Stimulated activated CD8-positive, alpha-beta memory T cell treated with anti-CD3 and anti-CD28 coated beads, Interleukin-4, amount 100 ng/mL, for 1 hour (primary cell): ENCODE measurements at places on chromosomes 4 and X.

DNA sequence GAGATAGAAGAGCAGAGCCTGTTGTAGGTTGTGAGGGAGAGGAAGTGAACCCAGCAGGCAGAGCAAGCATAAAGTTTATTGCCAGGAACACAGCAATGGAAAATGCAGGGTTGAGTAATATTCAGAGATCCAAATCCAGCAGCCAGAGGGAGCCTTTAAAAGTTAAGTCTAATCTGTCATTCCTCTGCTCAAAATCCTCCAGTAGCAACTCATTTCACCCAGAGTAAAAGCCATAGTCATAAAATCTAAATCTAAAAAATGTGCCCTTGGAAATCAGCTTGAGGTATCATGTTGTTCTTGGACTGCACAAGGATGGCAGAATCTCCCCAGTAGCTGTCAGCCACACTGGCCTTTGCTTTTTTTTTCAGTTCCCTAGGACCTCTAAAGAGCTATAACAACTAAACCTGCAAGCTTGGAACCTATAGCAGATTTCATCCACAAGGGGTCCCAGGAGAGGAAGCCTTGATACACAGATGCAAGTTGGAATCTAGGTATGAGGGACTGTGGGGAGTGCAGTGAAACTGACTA is 62.9 kb upstream of the FRAS1 start:
- DNase-seq = no peak

- no peak for DNase-seq
Measured at GRCh38 chrX:38796946-38797345, 4.3 kb upstream of the MID1IP1 start.

GRCh38 chrX:131845201-131845600 is 177.9 kb upstream of the STK26 start:
- DNase-seq = no peak

DNA sequence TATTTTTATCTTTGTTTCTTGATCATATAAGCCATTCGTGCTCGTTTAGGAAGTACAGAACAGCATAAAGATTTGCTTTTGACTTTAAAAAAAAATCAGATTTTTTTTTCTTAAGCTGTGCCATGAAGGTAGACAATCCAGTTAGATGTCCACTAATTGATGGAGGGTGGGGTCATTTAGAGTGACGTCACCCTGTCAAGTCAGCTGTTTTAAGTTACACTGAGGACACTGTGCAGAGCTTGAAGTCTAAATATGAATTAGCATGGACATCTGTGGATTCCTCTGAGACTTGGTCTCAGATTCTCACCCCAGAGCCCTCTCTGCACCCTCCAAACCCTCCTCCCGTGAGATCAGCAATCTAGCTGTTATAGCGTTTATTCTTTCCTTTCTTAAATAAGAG is 63.9 kb downstream of the ENPP6 start:
- no peak for DNase-seq

- DNase-seq = no peak
Measured at GRCh38 chrX:153731117-153731844, 6.6 kb downstream of the ABCD1 start.

GRCh38 chr4:24547979-24548378 is 36.4 kb downstream of the DHX15 start:
- DNase-seq = no peak

DNA sequence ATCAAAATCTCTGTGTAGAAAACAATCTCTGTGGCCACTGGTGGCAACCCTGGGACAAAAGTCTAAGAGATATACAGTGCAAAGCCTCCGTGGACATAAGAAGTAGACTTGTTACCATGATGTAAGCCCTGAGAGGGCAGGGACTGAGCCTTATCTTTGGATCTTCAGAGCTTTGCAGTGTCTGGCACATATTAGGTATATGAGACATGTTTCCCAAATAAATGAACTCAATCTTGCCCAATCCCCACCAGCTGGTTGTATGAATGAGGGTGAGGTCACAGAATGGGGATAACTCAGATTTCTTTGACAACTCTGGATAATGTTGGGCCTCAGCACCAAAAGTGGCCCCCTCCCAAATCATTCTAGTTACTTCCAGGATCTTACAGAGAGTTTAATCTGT is 511.4 kb upstream of the DIPK2B start:
- no peak for DNase-seq

DNA sequence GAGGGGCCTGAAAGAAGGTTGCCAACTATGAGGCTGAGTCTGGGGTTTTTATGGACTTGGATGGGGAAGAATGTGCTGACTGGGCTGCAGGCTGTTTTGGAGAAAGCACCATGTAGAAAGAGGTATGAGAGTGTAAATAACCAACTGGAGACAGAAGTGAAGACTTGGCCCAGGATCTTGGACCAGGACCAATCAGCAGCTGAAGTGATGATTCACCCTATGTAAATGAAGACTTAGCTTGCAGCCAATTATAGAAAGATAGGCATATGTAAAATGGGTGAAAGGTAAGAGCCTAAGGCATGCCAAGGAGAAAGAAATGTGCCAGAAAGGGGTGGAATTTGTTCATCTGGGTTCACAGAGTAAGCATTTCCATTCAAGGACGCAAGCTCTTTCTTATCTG is 856.7 kb upstream of the PRKX start:
- no peak for DNase-seq

GRCh38 chr4:3312362-3312761 is 19.5 kb downstream of the RGS12 start:
- DNase-seq = no peak

DNA sequence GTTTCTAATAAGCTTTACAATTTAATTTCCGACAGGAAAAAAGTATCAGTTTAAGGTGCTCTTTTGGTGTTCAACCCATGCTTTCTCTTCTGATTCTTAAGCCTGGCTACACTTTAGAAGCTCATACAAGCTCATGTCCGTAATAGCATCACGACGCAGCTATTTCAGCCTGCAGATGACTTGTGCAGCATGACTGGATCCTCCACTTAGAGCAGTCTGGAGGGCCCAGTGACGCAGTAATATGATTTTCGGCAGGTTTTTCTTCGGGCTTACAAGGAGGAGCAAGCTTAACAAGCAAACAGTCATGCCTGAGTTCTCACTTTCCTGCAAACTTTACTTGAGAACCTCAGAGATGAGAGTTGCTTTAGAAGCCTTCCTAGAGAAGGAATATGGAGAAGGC is 85.3 kb upstream of the MAML3 start:
- DNase-seq = no peak

DNA sequence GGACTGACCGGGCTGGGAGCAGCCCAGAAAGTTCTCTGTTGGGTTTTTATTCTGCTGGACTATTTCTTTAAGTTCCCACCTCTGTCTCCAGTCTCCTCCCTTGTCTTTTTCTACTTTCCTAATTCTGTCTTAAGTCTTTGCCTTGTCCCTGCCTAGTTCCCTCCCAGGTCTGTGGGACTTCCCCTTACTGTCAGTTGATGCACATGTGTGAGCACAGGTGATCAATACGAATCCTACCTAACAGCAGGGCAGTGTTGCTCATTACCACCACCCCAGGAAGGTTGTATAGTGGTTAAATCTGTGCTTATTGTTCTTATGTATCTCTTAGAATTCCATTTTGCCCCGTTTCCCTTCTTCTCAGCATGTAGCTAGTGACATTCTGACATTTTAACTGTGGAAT is 62.1 kb downstream of the GALNTL6 start:
- no peak for DNase-seq

- no peak for DNase-seq
Measured at GRCh38 chr4:174865418-174865985, 36.5 kb upstream of the GLRA3 start.

DNA sequence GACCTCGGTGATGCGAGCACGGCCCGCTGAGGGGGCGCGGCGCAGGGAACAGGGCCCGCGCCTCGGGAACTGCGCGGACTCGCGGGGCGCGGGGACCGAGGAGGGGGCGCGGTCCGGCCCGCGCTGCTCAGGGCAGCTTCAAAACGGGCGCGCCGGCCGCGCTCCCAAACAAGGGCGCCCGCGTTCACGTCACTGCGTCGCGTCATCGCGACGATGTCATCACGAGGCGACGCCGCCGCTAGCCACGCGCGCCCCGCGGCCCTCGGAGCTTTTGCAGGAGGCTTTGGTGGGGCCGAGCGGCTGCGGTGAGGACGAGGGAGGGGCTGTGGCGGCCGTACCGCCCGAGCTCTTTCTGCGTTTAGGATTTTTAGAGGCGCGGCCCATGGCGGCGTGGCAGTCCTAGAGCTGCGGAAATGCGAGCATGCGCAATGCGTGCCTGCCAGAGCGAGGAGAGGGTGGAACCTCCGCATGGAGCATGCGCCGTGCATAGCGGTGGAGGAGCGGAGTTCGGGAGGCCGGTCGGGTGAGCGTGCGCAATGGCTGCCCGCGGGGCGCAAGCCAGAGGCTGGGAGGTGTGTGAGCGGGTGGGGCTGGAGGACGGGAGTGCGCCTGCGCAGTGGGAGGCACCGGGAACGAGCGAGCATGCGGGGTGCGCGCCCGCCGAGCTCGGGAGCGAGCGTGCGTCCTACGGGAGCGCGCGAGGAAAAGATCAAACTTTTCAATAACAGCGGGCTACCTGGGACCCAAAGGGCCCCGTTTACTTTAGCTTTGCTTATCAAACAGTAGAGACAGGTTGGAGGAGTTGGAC is at the start of gene PPP2R3B:
Gene PPP2R3B (minus strand): TSS at position 140 of the 808 bp plus-strand sequence. CDS start 216 bp downstream, outside the sequence.
- DNase-seq = peak; percentile 98

DNA sequence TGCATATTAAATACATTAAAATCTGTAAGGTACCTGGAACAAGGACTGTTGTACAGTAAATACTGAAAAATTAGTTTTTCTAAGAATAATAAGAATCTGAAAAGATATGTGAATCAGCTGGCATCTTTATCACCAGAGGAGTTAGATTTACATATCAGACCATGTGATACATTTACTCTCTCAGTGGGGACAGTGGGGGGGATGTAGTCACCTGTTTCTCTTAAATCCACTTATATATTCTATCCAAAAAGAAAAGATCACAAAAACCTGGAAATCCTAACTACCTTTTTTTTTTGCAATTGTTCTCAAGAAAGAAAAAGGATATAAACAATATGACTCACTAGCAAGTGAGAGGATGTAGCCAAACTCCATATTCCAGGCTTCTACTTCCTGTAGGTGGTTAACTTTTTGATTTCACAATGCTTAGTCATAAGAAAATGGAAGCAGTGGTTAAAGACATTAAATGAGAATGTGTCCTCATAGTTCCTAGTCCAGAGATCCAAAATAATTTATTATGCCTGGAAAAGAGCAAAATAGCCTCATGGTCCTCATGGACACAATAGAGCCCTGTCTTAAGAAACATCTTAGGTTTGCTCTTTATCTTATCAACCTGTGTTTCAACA is 22.5 kb upstream of the MYOZ2 start:
- no peak for DNase-seq

DNA sequence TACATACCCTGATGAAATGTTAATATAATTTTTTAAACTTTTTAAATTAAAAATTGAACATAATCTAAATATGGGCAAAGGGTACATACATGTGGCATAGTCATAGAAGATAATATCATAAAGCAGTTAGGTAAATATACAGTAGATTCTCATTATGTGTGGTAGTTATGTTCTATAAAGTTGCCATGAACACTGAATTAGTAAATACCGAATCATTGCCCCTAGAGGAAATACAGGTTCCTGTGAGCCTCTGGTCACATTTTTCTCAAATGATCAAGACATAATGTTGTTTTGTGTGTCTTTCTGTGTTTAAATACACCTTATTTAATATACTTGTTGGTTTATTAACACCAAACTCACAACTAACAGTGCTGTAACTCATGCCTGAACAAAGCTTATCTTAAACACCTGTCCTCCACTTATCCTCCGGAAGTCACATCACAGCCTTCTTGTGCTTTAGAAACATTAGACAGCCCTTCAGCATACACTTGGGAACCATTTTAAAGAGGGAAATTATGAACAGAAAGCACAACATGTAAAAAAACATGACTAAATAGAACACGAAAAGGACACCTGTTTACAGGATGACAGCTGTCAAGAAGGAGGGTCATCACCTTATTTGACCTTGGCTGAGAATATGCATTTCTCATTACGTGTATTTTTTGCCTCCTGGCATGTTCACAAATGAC is 169.4 kb upstream of the NAP1L5 start:
- no peak for DNase-seq

DNA sequence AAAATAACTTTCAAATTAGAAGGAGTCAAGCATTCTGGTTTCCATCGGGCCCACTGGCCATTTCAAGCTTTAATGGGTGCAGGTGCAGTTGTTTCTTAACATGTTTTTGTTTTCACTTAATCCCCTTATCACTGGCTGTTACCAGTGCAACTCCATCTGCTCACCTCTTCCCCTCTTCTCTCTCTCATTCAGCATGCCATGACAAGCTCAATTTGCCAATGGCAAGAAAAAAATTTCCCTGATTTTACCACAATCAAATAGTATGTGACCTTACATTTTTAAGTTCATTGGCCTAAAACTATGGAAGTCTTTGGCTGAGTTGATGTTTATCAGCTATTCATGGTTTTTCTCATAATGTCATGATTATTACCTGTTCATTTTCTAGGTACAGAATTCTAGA is 299.1 kb upstream of the BMP3 start:
- no peak for DNase-seq

DNA sequence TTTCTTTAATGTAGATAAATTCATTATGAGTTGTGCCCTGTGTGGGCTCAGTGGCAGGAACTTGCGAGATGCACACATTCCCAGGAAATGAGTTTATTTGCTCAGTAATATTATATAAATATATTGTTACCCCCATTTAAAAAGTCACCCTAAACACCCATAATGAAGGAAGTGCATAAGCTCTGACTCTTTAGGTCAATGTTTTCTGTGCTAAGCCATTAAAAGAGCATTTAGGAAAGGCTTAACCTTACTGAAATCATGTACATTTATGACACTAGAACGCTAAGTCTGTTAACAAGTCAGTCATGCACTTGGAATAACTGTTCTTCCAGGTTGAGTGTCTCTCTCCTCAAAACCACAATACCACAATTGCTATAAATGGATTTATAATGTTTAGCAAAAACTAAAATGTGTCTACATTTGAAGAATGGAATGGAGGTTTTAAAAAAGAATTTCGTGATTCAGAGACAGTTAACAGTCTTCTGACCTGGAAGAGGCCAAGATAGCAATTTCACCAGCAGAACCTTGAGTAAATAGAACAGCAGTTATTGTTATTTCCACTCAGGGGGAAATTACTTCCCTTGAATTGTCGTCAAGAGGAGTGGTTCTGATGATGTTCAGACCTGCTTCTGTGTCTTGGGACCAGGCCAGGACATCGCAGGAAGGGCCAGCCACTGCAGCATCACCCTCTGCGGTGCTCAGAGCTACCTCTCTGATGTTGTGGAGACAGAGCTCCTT is 91.1 kb upstream of the VEGFC start:
- no peak for DNase-seq

GRCh38 chrX:23434356-23434884 is 99.8 kb downstream of the PTCHD1 start:
- DNase-seq = no peak

DNA sequence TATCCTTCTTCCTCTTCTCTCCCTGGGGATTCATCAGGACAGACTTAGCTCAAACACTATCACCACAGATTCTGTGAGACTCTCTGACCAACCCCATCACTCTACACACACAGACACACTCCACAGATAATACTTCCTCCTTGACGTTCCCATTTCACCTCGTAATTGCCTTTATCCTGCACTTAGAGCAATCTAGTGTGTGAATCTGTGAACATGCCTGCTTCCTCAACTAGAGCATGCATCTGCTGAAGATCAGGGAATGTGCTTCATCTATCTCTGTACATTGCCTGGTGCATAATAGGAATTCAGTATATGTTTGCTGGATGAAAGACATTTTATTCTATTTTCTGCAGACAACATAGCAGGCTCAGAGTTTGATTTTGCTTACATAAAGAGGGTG is 25.1 kb upstream of the HS6ST2 start:
- DNase-seq = no peak

- no peak for DNase-seq
Measured at GRCh38 chrX:7270933-7271332, 123.0 kb upstream of the PUDP start.
